CD8-positive, alpha-beta T cell (primary cell): ENCODE measurements at places on chromosomes 4 and X. TPM values are rescaled to one million over a fixed set of nuclear protein-coding genes. Genes with fewer than 3 reads are reported as not detected.

GRCh38 chr4:167606551-167606950, 372.3 kb upstream of the SPOCK3 start:
- no peak for DNase-seq

DNA sequence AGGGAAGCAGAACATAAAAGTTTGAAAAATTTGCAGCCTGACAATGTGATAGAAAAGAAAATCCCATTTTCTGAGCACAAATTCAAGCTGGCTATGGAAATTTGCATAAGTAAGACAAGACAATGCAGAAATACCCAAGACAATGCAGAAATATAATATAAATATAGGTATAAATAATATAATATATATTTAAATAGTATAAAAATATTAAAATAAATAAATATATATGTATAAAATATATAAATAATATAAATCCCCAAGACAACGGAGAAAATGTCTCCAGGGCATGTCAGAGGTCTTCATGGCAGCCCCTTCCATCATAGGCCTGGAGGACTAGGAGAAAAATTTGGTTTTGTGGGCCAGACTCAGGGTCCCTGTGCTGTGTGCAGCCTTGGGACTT, 125.0 kb upstream of the AADAT start:
- no peak for DNase-seq

GRCh38 chr4:128787509-128788311, 21.8 kb upstream of the JADE1 start:
- DNase-seq: no peak

- no peak for DNase-seq
These were observed 52.3 kb downstream of the KIAA0232 start for GRCh38 chr4:6834867-6835266.

GRCh38 chrX:143988356-143988755, 104.5 kb downstream of the UBE2NL start:
- DNase-seq: no peak

DNA sequence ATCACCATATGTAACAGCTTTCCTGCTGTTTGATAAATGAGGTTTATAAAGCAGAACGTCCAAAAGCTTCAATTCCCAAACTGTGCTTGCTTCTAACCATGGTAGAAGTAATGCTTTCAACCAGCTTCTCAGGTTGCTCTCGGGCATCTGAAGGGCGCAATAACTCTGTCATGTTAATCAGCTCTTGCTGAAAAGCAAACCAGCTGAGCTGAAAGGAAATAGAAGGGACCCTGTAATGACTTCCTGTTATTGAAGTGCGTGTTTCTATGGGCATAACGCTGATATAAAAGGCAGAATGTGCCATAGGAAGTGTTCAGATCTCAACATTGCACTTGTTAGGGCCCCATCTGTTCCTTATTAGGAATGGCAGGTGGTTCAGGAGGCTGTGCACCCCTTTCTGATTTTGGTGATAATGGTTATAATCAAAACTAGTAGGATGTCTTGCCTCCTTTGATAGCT, 21.2 kb downstream of the HERC3 start:
- DNase-seq: peak; percentile 58

- DNase-seq: no peak
These were observed 263.2 kb downstream of the TECRL start for GRCh38 chr4:64146030-64146429.

DNA sequence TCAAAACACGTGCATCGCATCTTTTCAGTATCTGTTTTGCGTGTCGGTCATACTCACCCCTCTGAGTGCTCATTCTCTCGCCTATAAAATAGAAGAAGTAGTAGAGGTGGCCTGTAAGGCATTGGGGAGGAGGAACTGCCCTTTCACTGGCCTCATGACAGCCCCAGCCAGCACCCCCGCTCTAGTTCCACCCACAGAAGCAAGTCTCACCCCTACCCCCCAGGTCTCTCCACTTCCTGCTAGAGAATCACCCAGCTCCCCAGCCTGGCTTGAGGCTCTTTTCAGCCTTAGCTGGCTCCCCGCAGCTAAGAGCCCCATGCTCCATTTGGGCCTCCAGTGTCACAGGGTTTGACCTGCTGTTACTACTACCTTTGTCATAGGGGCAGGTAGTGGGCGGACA, 11.8 kb downstream of the HDAC6 start:
- no peak for DNase-seq

- DNase-seq: no peak
These were observed 56.6 kb upstream of the SLC6A14 start for GRCh38 chrX:116379854-116380253.

GRCh38 chr4:183348136-183348535, 25.9 kb upstream of the CLDN24 start:
- no peak for DNase-seq

DNA sequence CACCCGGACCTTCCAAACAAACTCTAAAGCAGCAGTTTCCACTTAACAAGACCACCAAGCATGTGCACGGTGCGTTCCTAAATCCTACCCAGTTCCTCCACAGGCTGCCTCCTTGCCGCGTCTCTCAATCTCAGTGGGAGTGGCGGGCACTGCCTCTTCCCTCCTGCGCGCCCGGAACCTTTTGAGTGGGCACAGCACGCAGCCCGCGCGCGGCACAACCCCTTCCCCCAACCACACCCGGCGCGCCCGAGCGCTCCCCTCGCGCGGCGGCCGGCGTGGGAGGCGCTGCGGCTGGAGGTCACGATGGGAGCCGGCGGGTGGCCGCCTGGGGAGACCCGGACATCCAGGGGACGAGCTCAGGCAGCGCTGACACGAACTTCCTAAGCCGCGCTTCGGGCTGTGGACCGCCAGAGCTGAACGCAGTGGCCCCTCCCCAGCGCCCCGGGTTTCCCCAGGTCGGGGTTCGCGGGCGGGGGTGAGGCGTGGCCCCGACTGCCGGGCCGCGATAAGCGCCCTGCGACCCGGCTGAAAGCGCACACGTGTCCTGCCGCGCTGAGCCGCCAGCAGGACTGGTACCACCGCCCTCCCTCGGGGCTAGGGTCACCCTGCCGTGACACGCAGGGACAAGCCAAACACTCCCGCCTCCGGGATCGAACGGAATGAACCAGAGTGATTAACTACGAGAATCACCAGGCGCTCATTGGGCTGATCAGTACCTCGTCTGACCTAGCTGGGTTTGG, at the start of gene ABCG2:
TSS of gene ABCG2 (minus strand) at position 151 of the 740 bp plus-strand sequence. CDS start 18,644 bp downstream, outside the sequence.
- no peak for DNase-seq

GRCh38 chr4:76898385-76898692, 395 bp upstream of the SOWAHB start:
- DNase-seq: no peak

- no peak for DNase-seq
These were observed 628.0 kb downstream of the IL1RAPL1 start for GRCh38 chrX:29215251-29215650.

DNA sequence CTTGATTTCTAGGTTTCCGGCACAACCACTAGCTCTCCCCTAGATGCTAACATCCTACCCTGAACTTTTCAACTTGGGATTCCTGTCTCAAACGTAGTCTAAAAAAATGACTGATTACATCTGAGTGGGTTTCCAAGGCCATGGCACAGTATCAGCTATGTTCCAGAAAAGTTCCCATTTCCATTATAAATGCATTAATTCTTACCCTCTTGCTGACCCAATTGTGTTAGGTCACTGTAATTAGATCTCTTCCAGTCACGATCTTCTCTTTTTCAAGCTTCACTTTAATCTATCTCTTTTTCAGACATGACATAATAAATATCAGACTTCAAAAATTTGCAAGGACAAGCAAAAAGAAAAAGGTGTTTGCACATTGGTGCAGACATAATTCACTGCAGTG, 50.6 kb upstream of the PDE5A start:
- DNase-seq: no peak

SHOX gene
- total RNA-seq: not detected

CT45A3 gene
- not detected for total RNA-seq

AMER1 gene
- 2.3 TPM for total RNA-seq

ADAMTS3 gene
- not detected for total RNA-seq

RHOXF1 gene
- not detected for total RNA-seq

DCAF4L1 gene
- not detected for total RNA-seq

SMIM31 gene
- not detected for total RNA-seq
